ENCODE measurements at places on chromosomes 2 and 18.

DNA sequence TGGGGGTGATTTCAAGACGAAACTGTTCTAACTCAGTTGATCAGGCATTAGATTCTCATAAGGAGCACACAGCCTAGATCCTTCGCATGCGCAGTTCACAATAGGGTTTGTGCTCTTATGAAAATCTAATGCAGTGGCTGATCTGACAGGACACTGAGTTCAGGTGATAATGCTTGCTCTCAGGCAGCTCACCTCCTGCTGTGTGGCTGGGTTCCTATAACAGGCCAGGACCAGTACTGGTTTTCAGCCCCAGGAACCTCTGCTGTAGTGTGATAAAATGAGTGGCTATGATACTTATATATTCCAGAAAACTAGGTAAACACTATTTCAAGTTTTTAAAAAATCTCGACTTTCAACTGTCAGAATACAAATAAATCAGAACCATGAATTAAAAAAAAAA is 271.4 kb downstream of the GALNT13 start:
- DNase-seq: no peak

GRCh38 chr2:99481941-99482340 is 7.9 kb downstream of the REV1 start:
- DNase-seq: no peak

- DNase-seq: no peak
These were observed 65.7 kb upstream of the RTN4 start for GRCh38 chr2:55115761-55116597.

- no peak for DNase-seq
These were observed 289.4 kb upstream of the HNRNPA3 start for GRCh38 chr2:176923205-176923604.

DNA sequence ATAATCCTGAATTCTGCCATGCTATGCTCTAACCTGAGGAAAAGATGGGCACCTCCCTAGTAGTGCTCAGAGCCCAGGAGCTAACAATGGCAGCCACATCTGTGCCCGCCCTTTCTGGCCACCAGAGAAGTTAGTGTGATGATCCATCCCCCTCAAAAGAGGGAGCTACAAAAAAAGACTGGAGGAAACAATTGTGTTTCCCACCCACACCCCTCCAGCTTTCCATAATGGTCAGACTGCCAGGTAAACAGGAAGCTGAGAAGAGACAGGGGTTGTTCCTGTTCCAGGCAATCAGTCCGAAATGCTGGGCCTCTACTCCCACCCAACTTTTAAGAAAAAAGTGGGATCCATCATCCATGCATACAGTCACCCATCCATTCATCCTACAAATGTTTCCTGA is 3.2 kb downstream of the TBC1D8 start:
- no peak for DNase-seq

- no peak for DNase-seq
These were observed 80.9 kb upstream of the PHLPP1 start for GRCh38 chr18:62634458-62634857.

GRCh38 chr2:149219856-149220255 is 110.5 kb upstream of the LYPD6 start:
- DNase-seq: no peak

GRCh38 chr18:36130883-36131653 is 1.4 kb downstream of the ELP2 start:
- DNase-seq: no peak

DNA sequence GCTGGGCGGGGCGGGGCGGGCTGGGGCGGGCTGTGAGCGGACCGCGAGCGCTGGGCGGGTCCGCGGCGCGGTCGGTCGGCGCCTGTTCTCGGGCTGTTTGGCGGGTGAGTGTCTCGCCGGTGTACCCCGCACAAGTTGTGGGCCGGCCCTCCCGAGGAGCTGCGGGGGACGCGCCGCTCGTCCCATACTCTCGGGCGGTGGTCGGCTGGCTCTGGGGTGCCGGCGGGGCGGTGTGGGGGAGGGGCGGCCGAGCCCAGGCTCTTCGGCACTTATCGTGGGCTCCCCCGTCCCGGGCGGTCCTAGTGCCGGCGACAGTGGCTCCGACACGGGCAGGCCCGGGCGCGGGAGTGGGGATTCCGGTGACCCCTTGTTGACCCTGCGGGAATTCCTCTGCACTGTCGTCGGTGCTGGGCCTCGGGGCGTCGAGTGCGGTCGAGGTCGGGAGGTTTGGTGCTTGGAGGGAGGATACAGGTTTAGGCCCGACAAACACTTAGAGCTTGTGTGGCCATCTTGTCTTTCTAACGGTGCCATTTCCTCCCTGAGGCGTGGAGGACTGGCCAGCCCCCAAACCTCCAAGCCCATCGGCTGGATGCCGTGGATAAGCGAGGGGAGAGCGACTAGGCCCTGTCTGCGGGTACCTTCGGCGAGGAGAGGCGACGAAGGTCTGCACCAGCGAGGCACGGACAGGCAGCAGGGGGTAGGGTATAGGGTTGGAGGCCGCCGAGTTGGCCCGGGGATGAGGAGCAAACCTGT is at the start of gene SEPTIN2:
SEPTIN2 (plus strand) TSS at position 47 of the 753 bp plus-strand sequence. CDS start 8,308 bp downstream, outside the sequence.
- peak; percentile 74 for DNase-seq

- DNase-seq: no peak
These were observed 22.1 kb downstream of the HTR2B start for GRCh38 chr2:231102772-231103171.

DNA sequence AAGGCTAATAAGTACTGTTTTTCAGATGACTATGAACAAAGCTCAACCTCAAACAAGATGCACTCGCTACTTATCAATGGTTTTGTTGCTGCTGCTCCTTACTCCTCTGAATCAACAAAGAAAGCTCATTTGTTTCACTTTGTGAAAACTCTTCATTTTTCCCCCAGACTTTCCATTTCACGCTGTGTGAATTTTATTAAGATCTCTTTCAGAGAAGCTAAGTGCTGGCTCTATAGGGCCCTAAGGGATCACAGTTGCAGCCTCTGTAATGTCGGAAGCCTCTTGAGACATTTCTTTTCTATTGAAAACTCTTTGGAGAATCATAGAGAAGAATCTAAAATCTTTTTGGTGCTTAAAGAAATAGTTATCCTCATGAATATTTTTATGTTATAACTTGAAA is 209.8 kb downstream of the CD226 start:
- DNase-seq: no peak

DNA sequence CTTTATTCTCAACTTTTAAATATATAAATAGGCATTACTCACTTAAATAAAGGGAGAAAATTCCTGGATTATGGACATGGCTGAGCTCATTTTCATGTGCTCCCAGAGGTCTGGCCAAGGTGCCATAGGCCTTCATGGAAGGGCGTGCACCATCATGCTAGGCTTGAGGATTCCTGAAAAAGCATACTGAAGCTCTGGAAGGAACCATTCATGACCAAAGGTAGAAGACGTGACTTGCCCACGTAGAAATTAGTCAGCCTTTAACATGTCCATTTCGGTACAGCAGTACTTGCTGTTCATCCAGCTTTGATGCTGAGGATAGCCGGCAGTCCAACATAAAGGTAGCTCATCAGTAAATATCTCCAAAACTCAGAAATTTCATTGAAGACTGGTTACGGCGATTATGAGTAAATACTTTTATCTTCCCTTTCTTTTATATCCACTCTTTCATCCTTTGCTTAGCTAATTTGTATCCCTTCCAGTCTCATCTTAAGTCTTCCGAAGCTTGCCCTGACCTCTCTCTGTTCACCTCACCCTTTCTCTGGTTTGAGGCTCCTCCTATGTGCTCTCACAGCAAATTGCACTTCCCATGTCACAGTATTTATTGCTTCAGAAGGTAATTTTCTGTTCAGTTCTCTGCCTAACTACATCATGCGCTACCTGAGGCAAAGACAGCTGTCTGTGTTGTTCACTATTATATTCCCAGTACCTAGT is 32.3 kb upstream of the ASNSD1 start:
- DNase-seq: no peak

- DNase-seq: no peak
These were observed 19.4 kb downstream of the SFTPB start for GRCh38 chr2:85648619-85649018.

DNA sequence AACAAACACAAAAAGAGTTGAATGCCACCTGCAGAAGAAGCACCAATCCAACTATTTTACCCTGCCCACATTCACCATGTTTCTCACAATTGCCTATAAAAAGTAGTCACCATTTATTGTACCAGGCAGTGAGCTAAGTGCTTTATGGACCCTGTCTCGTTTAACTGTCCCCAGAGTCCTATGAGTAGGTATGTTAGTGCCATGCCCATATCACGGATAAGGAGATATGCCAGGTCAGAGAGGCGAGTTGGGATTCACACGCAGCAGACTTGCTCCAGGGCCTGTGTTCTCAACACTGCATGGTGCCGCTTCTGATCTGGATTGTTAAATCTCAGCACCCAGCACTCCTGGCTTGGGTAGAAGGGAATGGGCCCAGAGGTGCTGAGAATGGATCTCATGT is 49.1 kb upstream of the CYP1B1 start:
- no peak for DNase-seq

DNA sequence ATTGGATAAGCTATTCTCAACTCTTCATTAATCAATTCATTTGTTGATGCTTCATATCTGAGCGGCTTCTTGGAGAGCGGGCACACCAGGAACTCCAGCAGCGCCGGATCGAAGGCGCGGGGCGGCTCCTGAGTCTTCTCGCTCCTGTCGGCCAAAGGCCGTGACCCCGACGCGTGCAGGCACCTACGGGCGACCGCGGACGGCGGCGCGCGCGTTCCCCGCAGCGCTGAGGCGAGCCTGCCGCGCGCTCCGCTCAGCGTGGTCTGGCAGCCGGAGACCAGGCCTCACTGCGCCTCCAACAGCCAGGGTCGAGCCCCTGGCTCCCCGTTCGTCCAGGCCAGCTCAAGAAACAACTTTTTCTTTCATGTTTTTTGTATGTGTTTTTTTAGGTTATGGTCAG is 97.5 kb downstream of the ICA1L start:
- DNase-seq: no peak

DNA sequence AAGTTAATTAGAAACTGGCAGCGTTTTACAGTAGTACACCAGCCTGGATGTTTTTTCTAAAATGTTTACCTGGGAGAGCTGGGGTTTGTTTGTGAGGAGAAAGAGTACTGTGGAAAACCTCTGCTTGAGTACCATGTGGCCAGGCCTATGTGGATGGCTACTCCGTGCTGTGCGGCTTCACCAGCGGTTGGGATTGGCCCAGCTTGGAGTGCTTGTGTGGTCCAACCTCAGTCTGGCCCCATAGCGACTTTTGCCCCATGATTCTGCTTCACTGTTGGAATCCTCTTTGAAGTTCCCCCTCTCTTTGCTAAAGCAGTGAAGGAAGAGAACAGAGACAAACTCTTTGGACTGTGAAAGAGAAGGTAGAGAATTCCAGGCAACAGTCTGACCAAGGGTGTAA is 15.9 kb downstream of the CD8A start:
- no peak for DNase-seq

DNA sequence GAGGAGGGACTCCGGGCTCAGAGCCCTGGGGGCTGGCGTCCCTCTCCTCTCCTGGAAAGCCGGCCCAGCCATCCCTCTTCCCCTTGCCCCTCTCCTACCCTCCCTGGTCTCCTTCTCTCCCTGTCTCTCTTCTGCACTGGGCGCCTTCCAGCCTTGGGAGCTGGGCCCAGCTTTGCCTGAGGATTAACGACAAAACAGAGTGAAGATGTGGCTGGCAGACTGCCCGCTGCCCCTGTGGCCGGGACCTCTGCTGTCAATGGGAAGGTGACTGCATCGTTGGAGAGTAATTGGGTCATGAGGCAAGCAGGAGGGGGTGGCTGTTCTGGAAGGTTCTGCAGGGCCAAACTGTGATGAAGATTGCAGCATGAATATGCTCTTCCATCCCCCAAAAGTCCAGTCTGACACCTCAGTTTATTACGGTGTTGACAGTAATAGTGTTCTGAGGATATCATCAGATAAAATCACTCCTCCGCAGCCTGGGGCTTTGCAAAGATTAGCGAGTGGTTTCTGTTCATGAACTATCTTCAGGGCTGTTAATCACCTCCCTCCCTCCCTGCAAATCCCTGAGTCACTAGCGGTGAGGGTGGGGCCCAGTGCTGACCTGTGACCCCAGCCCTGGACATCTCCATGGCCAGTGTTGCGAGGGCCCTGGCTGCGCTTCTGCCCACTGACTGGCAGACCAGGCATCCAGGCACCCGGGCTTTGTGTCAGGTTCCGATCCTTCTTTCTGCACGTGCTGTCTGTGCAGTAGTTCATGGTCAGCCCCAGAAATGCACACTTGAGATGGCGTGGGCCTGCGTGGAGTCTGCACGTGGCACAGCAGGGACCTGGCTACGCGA is 23.0 kb downstream of the RTP5 start:
- no peak for DNase-seq

DNA sequence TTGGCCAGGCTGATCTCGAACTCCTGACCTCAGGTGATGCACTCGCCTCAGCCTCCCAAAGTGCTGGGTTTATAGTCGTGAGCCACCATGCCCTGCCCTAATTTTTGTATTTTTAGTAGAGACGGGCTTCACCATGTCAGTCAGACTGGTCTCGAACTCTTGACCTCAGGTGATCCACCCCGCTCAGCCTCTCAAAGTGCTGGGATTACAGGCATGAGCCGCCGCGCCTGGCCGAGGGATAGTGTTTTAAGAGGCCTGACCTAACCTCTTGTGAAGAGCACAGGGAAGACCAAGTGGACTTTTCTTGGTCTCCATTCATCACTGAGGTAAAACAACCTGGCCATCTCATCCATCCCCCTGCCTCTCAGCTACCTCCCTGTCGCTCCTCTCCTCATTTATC is 29.7 kb downstream of the SIX2 start:
- DNase-seq: no peak

DNA sequence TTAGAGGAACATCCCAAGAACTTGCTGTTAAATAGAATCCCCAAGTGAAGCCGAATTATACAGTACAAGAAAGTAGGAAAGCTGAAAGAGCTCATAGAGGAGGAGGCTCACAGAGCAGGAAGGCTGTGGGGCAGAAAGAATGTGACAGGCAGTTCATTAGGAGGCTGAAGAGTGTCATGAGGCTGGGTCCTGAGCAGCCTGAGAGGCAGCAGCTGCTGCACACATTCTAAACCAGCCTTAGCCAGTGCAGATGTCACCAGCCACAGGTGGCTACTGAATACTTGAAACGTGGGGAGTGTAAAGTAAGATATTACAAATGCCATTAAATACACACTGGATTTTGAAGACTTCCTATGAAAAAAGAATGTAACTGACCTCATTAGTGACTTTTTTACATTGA is 490.2 kb upstream of the KLHL29 start:
- DNase-seq: no peak

- DNase-seq: no peak
These were observed 63.9 kb downstream of the TRPM8 start for GRCh38 chr2:233980955-233981561.

DNA sequence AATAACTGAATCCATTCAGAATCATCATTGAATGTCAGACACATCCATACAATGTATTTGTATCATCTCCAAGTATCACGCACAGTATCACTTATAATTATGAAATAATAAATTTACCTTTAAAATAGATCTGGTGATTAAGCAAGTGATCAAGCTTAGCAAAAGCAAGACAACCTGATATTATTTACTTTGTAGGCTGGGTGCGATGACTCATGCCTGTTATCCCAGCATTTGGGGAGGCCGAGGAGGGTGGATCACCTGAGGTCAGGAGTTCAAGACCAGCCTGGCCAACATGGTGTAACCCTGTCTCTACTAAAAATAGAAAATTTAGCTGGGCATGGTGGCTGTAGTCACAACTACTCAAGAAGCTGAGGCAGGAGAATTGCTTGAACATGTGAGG is 421.0 kb upstream of the NETO1 start:
- DNase-seq: no peak

- DNase-seq: no peak
These were observed 186.1 kb downstream of the HDAC4 start for GRCh38 chr2:239214725-239215124.

- no peak for DNase-seq
These were observed 108.1 kb downstream of the LYPD6 start for GRCh38 chr2:149438330-149438960.

- DNase-seq: peak; percentile 35
These were observed 43.0 kb upstream of the CHMP1B start for GRCh38 chr18:11808001-11808855.

GRCh38 chr2:28543316-28544035 is 47.6 kb downstream of the PLB1 start:
- DNase-seq: peak; percentile 15
